ENCODE measurements at places on chromosomes 7 and 10.

DNA sequence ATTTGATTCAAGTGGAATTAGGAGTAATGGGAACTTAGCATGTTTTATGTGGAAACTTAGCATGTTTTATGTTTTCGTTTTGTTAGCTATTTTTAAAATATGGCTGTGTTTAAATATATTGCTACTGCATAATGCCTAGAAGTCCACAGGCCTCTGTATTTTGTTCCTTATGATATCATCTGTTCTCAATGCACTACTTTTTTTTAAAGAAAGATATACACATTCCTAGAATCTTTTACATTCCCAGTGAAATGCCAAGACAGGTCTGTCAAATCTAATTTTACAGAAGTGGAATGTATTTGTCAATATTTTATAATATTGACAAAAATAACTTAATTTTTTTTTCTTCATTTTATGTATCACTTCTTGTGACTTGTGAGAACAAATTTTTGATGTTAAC is 51.6 kb downstream of the ST7 start:
- no peak for DNase-seq

DNA sequence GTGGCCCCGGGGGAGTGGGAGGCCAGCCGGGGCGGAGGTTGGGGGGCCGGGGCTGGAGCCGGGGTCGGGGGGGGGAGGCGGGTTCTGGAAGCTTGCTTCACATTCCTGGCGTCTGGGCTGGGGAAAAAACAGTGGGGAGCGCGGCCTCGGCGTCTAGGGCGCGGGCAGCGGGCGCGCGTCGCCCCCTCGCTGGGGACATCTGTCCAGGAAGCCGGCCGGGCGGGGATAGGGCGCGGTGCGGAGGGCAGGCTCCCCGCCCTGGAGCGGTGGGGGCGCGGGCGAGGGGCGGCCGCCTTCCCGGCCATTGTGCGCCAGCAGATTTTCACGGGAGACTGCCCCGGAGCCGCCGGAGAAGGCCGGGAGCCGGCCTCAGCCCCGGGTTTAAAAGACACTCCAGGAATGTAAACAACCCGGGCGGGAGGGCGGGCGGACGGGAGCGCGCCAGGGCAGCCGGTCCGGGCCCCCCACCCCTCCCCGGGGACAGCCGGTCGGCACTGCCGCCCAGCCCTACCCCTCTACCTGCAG is 1.4 kb downstream of the ZMIZ1 start:
- no peak for DNase-seq

DNA sequence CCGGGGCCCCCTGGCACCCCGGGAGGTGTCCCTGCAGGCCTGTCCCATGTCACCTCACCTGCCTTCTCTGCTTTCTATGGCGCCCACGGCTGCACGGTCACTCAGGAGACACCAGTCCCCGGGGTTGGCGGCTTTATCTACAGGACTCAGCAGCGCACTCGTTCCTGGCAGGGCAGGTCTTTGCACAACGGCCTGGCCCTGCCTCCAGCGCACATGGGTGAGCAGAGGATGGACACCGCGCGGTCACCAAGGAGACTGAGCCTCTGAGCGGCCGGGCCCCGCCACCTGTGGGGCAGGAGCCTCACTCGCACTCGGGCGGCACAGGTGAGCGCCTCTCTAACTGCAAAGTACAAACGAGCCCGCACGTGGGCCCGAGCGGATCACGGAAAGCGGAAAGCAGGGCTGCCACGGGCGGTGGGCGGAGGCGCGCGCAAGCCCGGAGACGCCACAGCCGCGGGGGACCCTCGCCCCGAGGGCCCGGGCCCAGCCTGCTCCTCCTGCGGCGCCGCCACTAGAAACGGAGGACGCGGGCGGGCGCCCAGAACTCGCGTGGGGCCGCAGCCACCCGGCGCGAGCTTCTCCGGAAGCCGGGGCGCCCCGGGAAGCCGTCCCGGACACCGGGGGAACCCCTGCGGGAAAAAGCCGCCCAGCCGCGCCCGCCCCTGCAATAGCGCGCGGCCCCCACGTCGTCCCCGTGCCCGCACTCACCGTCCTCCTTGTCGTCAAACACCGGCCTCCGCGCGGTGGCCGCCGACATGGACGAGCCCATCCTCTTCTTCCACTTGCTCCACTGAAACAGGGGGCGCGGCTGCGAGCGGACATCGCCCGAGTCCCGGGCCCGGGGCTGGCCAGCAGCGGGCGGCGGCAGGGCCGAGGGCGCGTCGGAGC is 642 bp downstream of the STK32C start:
- peak; percentile 56 for DNase-seq

DNA sequence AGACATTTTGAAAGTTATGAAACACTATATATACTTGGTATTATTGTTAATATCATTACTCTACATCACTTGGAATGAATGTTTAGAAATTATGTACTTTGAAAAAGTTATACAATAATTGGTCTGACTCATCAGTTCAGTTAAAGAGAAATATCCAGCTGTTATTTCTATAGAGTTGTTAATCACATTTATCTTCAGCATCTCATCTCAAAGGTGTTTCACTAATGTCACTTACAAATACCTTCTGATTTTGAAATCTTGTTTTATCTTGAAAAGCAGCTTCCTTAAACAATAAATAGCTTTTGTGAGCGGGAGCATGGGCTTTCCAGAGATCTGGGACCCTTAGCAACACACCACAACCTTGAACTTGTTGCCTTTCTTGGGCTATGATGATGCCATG is 205.2 kb downstream of the PCLO start:
- DNase-seq, result no peak

GRCh38 chr10:19071946-19072345 is 23.3 kb downstream of the MALRD1 start:
- DNase-seq, result no peak

DNA sequence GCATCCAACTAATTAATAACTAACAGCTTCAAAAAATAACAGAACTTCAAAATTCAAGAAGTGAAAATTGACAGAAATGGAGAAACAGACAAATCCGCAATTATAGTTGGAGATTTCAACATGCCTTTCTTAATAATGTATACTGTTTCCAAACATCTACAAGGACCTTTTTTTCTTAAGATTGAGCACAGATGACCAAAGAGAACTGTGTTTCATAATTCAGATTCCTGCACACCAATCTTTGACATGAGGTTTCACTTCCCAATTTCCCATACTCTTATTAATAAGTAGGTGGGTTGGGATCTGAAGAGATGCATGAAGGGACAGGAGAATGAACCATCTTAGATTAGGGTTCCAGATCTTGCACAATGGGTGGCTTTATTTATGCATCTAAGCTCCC is 24.9 kb upstream of the GIMAP7 start:
- DNase-seq, result no peak

DNA sequence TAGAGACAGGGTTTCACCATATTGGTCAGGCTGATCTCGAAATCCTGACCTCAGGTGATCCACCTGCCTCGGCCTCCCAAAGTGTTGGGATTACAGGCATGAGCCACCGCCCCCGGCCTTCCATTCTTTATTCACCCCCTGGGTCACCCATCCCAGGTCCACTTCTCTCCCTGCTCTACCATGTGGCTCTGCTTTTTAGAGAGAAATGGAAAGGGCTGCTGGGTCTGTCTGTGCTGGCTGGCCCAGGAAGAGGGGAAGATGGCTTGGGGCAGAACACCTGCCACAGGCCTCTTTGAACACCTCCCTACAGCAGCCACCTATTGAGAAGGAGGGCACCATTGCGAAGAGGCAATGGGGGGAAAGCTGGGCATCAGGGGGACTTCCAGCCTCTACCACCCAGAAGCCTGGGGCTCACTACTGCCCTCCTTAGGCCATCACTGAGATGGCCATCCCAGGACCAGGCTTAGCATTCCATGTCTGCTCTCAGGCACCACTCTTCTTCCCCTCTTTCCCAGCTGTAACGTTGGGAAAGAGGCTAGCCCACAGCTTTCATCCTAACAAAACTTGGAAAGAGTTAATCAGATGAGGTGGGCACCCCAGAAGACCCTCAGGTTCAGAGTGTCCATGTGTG is 256.3 kb downstream of the GRID1 start:
- DNase-seq, result no peak

DNA sequence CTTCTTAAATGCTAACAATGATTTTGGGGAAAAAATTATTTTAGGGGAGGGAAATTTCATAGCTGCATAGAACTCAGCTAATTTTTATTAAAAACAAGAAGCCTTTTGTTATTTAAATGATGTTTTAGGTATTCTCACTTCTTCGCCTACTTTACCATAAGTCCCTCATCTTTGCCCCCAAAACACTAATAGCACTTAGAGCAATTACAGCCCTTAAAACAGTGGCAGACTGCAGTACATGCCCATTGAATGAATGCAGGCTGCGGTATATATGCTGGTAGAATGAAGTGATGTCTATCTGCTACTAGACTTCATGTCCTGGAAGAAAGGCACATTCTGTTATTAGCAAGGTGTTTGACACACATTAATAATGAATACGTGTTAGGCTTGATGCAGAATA is 2.9 kb upstream of the SPAG6 start:
- DNase-seq, result no peak

DNA sequence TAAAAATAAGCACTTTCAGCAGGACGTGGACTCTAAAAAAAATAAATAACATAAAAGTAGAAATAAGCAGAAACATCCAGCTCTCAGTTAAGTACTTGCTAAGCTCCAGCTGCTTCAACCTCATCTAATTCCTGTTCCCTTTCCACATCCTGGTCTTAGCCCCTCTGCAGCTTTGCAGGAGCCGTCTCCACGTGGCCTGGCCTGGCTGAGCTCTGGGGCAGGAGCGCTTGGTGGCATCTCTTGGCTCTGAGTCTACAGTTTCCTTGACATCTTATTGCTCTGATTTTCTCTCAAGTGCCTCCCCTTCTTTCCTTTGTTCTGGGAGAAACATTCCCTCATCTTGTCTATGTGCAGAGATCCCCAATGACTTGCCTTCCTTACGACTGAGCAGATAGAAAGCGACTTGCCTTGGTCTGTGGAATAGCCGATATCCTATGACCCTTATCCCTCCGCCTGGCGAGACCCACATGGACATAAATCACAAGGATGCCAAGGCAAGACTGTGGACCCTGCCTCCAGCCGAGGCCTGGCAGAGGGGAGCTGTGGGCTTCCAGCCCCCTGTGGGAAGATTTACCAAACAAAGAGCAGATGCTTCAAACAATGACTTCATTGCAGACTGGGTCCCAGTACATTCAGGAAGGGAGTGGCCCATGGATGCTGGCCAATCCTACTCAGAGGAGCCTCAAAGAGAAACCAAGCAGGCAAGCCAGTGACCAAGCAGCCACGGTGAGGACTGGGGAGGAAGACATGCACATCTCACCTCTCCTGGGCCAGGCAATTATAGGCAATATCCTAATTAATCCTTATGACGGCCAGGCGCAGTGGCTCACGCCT is 61.9 kb downstream of the SPOCK2 start:
- DNase-seq, result no peak

- no peak for DNase-seq
Measured at GRCh38 chr7:78013386-78013785, 214.8 kb downstream of the PHTF2 start.

DNA sequence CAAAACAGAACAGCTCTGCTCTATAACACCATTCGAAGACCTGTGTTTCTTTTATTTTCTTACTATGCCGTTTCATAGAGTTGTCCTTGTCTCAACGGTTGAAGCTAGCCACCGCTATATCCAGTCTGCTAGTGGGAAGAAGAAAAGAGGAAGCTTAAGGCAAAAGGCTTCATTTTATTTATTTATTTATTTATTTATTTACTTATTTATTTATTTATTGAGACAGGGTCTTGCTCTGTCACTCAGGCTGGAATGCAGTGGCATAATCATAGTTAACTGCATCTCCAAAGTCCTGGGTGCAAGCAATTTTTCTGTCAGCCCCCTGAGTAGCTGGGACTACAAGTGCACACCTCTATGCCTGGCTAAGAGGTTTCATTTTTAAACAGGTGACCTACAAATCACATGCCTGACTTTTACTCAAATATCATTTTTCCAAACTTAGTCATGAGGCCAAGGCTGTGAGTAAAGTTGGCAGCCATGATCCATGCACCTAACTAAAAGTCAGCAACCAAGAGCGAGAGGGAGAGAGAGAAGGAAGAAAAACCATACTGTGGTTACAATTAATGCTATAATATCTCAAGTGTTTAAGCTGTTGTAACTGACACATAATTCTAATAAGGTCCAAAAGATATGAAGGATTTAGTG is 1305.3 kb upstream of the LRRTM3 start:
- DNase-seq, result no peak

DNA sequence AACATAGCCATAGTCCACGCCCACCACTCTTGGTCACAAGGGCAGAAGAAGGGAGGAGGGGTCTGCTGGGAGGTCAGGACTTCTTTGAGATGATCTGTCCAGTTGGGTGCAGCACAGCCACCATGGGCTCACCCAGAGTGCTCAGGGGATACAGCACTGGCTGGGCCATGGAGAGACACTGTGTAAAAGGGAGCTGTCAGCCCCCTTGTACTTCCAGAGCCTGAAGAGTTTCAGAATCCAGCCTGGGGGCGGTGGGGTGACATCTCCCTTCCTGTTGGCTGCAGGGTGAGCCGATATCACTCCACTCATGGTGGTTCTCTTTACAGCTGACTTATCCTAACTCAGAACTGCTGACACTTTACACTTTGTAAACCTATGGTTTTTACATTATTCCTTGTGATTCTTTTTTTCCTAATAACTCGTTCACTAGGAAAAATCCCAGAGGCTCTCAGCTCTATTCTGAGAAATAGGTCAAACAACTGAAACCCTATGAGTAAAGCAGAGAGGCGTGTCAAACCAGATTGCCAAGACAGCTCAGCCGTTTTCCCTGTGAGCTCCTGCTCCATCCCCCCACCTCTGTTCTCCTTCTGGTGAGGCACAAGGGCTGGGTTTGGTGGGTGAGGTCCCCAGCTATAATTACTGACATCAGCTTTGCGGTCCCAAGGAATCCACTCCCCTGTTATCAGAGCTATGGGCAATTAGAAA is 3.2 kb upstream of the MRPS24 start:
- DNase-seq, result no peak

DNA sequence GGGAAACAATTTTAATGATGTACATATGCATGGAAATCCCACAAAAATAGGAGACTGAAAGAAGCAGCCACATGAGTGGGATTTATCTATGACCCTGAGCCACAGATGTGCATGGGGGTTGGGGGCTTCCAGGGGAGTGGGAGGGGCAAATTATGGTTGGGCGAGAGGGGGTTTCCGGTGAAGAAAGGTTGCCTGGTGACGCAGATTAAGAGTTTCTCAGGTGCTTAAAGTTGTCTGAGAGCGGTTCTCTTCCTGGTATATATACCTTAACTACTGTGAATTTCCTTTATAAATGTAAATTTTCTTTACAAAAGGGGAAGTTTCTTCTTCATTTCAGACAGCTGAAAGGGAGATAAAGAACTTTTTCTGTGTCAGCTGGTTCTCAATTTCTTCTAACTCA is 273.6 kb upstream of the PITRM1 start:
- DNase-seq, result no peak

- peak; percentile 68 for DNase-seq
Measured at GRCh38 chr7:50339990-50340500, 35.5 kb downstream of the IKZF1 start.

GRCh38 chr7:122143751-122144711 is at the start of gene AASS:
TSS of gene AASS (minus strand) at chr7:122144249. CDS start at chr7:122133726, 10,523 bp downstream.
- peak; percentile 72 for DNase-seq

DNA sequence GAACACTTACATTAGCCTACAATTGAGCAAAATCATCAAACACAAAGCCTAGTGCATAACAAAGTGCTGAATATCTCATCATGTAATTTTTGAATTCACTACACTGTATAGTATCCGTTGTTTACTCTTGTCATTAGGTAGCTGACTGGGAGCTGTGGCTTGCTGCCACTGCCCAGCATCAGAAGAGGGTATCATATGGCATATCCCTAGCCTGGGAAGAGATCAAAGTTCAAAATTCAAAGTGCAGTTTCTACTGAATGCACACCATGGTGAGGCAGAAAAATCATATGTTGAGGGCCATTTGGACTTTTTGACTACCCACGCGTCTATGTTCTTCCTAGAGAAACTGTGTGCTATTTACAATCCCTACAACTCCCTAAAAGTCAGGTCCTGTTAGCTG is 7.5 kb upstream of the ZC3HAV1 start:
- DNase-seq, result no peak
